ENCODE measurements at places on chromosomes 6 and 20.

- no peak for DNase-seq
Measured at GRCh38 chr20:50111829-50112495, 988 bp downstream of the UBE2V1 start.

DNA sequence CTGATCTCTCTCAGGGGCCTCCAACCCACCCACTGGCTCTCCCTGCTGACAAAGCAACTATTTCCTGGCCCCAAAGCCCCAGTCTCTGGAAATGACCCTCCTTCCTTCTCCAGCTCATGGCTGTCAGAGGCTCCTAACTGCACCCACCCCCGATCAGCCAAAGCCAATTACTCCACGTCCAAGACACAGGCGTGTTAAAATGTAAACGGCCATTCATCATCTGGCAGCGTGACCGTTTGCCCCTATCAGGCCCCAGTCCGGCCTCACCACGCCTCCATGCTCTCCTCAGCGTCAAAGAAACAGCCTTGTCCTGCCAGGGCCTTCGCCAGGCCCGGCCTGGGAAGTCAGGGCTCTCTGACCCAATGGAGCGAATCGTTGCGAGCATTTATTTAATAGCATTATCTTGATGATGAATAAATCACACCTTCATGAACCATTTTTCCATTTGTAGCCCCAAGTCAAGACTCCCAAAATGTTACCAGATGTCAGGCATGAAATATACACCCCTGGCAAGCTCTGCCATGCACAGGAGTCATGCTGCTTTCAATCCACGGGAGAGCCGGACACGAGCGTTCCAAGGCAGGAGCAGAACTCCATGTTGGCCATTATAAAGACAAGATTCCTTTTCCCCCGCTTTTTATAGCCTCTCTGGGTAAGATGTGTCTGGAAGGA is 17.7 kb downstream of the RIPOR3 start:
- DNase-seq: no peak

DNA sequence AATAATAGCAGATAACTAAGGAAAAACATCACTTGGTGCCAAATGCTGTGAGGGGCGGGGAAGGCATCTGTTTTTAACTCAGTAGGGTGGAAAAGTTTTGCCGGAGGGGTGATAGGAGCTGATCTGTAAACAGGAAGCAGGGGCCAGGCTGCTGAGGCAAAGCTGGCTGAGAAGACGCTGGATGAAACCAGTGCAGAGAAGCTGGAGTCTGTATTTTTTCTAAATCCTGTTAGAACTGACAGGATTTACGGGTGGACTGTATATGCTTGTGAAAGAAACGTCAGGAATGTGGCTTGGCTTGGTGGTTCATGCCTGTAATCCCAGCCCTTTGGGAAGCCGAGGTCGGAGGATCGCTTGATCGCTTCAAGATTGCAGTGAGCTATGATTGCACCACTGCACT is 5.6 kb downstream of the PCMTD2 start:
- no peak for DNase-seq

GRCh38 chr20:7180256-7181045 is 413.0 kb downstream of the BMP2 start:
- no peak for DNase-seq

- DNase-seq: no peak
Measured at GRCh38 chr20:54472607-54473006, 2.8 kb upstream of the DOK5 start.

DNA sequence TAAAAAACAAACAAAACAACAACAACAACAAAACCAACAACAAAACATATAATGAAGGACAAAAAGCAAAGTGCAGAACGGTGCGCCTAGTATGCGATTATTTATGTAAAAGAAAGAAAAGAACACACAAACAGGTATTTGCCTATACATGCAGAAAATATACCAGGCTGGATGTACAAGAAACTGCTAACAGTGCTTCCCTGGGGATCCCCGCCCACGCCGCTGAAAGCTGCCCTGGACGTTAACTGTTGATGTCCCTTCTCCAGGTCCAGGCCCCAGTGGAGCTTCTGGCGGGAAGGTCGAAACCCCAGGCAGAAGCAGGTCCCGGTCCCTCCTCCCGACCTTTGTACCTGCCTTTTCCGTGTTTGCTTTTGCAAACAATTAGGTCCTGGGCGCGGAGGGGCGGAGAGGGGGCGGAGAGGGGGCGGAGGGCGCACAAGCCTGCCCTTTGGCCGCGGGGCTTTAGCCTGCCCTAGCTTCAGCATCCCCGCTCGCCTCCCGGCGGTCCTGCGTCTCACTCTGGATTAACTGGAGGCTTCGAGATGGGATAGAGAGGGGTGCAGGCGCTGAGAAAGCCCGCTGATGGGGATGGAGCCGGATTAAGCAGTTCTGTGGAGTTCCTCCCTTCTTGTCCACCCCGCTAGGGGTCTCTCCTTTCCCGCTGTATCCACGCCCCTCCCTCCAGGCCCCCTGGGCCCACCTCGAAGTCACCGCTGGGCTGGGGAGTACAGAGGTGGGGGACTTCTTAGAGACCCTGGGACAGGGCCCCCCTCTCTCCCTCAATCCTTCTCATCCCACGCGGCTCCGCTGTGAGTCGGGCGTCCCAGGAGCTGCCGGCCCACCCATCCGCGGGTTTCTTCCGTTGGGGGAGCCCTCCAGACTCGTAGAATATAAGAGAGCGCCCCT is 8.2 kb upstream of the AHCY start:
- no peak for DNase-seq

DNA sequence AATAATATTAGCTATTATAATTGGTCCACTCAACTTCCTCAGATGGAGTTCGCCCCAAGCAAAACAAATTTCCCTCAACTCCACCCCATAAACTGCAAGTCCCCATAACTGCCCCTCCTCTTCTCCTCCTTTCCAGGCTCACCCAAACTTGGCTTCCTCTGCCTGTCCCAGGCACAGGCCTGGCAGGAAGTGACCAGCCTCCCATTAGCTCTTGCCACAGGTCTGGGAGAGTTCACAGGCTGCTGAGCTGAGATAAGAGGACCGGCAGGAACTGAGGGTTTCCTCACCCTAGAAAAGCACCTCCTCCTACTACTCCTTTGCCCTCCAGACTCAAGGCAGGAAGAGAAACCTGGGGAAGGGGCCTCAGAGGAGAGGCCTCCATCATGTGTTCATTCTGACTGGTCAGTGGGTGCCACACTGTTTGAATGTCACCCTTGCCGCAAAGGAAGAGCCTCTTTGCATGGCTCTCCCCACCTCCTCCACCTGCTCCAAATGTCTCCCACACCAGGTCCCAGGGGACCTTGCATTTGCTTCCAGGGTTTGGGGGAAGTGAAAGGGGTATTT is 24.5 kb upstream of the SMIM29 start:
- no peak for DNase-seq

DNA sequence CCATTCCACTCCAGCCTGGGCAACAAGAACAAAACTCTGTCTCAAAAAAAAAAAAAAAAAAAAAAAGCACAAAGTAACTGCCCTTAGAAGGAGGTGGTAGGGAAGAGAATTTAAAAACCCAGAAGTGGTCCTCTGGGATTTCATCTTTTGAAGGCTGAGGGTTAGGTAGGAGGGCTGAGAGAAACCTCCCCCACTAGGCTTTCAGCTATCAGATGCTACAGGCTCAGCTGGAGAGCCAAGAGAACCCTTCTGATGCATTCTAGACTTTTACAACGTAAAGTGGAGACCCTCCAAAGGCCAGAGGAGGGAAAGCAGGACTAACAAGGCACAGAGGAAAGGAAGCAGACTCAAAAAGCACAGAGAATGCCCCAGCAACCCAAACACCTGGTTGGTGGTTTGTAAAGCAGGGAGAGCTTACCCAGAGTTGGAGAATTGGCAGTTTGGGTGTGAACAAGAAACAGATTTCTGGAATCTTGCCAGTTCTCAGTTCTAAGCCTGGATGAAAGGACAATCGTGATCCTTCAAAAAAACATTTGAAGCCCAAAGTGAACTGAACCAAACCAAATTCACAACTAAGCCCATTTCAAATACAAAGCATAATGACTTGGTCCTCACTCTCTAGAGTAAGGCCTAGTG is 23.2 kb upstream of the SPAG4 start:
- DNase-seq: no peak
